Effector CD8-positive, alpha-beta T cell (primary cell): ENCODE measurements at places on chromosomes 1 and 21.

GRCh38 chr1:75720325-75720724 lies 4.2 kb upstream of the ACADM start:
- no peak for DNase-seq

DNA sequence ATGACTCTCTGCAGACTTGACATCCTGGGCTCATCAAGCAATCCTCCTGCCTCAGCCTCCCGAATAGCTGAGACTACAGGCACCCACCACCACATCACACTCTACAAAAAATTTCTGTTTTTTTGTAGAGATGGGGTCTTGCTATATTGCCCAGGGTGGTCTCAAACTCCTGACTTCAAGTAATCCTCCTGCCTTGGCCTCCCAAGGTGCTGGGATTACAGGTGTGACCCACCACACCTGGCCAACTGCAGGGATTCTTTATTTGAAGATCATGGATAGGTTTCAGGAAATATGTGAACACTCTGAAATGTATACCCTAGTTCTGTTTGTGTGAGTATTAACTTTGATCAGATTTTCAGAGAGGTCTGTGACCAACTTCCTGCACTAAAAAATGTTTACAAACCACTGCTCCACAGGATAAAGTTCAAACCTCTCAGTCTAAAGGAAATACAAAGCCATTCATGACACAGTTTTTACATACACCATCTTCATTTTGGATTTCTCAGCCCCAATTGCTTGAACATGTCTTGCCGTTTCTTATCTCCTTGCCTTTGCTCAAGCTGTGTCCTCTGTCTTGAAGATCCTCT lies 252.3 kb upstream of the FGGY start:
- DNase-seq: no peak

DNA sequence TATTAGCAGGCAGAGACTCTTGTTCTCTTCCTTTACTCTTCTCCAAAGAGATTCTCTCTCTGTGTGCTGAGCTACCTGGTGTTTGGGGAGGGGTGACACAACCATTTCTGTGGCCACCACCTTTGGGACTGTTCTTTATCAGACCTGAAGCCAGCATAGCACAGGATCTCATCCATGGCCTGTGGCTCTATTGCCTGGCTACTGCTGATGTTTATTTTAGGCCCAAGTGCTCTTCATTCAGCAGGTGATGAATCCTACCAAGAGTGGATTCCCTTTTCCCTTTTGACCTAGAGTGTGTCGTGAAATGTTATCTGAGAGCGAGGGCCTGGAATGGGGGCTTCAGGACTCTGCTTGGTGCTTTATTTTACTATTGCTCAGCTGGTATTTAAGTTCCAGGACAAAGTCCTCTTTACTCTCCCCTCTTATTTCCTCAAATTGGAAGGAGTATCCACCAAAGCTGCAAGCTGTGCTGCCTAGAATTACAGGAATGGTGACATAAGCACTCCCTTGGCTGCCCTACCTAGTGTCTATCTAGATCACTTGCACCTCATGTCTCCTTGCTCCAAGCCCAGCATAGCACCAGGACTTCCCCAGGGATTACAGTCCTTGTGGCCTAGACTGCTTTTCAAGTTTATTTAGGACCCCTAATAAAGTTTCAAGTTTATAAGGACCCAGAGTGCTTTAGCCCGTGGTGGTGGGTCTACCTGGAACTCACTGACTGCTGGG lies 94.7 kb upstream of the GPR52 start:
- DNase-seq: no peak

GRCh38 chr1:65477414-65478378 lies 57.2 kb downstream of the LEPR start:
- DNase-seq: no peak

- no peak for DNase-seq
These were observed 86.0 kb downstream of the CCDC185 start for GRCh38 chr1:223479261-223479660.

DNA sequence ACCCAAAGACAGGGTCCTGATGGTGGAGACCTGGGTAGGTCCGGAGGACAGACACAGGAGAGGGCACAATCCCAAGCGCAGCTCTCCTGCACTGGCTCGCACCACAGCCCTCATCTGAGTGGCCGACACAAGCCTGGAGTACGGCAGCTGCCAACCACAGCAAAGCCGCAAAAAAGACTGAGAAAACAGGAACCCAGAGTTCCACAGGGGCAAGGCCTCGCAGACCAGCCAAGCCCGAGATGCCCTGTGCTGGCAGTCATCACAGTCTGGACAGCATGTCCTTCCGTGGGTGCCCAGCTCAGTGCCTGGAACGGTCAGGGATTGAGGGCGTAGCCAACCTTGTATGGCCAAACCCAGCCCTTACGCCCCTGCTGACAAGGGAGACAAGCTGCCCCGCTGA lies 11.4 kb downstream of the ZBTB48 start:
- DNase-seq: no peak

GRCh38 chr21:45262616-45263015 lies 25.1 kb downstream of the POFUT2 start:
- no peak for DNase-seq

DNA sequence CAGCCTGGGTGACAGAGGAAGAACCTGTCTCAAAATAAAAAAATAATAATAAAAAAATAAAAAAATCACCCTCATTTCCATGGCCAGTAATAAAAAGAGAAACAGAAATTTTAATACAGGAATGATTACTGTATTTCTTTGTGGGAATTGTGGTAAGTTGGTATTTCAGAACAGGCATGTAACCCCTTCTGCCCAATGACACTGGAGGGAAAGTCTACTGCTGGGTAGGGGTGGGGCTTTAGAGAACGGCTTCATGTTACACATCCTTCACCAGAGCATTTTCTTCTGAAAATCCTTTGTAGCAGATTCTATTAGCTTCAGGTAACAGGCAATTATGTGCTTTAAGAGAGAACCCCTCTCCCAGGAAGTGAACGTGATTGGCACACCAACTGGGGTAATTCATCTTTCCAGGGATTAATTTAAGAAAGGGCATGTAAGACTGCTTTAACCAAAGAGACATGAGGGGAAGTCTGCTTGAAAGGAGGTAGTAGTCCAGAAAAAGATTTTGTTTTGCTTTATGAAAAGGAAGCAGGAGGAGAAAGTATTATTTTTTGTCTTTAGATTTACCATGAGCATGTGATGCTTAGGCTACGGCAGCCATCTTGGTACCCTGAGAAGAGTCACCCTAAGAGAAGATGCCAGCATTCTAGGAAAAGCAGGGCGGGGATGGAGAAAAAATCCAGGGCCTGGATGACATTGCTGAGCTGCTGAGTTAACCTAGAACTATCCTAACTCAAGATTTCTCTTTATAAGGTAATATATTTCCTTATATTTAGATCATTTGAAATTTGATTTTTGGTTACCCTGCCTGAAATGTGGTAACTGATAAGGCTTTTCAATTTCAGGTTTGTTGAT lies 57.7 kb upstream of the DPT start:
- DNase-seq: no peak

- DNase-seq: no peak
These were observed 902.9 kb downstream of the LTN1 start for GRCh38 chr21:28089599-28090441.

DNA sequence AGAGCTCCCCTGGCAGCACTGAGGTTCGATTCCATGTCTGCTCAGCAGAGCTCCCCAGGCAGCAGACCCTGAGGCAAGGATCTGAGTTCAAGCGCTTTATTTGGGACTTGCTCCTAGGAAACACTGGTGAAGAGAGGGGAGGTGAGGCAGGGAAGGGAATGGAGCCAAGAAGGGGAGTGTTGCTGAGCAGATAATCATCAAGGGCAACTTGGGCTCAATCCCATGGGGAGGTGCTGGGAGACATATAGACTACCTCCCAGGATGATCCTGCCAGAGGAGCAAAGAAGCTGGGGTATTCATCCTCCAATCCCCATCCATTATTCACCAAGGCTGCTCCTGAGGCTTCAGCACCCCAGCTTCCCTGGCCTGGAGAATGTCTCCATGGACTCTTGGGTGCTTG lies 47.0 kb downstream of the GRIK3 start:
- DNase-seq: no peak

DNA sequence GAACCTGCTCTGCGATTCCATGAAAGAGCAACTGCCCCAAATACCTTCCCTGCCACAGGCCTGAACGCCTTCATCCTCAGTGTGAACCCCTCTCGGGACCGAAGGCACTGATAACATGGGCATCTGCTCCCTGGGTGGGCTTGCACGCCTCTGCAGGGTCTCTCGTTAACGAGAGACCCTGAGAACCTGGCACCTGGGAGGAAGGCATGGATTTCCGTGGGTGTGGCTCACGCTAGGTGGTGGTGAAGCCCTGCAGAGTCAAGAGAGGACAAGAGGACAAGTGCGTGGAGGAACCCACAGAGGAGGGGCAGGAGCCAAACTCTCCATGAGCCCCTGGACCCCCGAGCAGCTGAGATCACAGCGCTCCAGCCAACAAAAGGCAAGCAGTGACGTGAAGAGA lies 26.8 kb upstream of the COL6A2 start:
- no peak for DNase-seq

GRCh38 chr1:25563330-25564215 lies 20.2 kb downstream of the LDLRAP1 start:
- no peak for DNase-seq

- no peak for DNase-seq
These were observed at the start of gene LAMC2 for GRCh38 chr1:183185941-183186490. Gene LAMC2 (plus strand): TSS chr1:183186264. CDS start chr1:183186353, 89 bp downstream.

DNA sequence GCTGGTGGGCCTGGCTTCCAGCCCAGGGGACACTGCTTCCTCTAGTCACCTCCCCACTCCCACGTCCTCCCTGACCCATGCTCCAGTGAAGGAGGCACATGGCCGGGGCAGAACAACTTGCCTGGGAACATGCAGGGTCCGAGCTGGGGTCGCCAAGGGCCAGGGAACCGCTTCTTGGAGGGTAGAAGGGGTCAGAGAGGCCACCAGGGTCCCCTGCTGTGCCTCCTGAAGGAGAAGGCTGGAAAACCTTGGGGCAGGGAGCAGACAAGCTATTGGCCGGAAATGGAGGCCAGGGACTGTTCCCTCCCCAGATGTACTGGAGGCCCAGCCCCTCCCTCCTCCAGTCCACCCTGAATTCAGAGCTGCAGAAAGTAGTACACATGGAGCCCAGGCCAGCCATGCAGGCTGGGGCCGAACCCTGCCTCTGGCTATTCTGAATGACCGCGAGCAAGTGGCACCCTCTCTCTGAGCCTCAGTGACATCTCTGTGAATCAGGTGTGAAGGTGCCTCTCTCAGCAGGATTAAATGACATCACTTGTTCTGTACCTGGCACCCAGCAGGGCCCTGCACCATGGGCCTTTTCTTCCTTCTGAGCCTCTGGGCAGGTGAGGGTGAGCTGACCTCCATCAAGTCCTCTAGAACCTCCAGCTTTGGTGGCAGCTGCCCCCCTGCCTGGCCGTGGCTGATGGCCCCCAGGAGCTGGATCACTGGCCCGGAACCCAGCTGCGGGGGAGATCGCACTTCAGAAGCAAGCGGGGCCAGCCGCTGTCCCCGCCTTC lies 15.7 kb downstream of the SPOCD1 start:
- DNase-seq: no peak

- DNase-seq: no peak
These were observed 215.3 kb upstream of the NFIA start for GRCh38 chr1:60866917-60867531.

- DNase-seq: no peak
These were observed 31.2 kb upstream of the F3 start for GRCh38 chr1:94572780-94573179.

DNA sequence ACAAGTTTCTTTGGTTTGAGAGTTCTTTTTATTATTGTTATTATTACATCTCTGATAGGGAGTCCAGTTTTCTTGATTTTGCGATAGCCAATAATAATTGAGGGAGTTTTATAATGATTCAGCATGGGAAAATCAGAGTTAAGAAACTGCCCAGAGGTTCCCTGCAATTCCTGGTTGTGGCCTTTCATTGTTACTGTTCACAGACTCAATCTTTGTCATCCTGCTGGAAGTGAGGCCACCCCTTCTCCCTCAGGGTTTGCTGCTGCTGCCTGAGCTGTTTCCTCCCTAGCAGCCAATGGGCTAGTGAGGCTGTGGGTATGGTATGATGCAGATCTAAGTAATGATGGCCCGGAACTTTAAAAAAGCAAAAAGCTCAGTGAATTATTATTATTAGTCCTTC lies 50.2 kb upstream of the TACSTD2 start:
- DNase-seq: no peak

GRCh38 chr1:49163031-49163430 lies 386.3 kb upstream of the BEND5 start:
- no peak for DNase-seq

GRCh38 chr1:966135-966703 lies at the start of gene PLEKHN1:
Gene PLEKHN1 (plus strand): TSS chr1:966482. CDS start chr1:966532, 50 bp downstream.
- DNase-seq: no peak

DNA sequence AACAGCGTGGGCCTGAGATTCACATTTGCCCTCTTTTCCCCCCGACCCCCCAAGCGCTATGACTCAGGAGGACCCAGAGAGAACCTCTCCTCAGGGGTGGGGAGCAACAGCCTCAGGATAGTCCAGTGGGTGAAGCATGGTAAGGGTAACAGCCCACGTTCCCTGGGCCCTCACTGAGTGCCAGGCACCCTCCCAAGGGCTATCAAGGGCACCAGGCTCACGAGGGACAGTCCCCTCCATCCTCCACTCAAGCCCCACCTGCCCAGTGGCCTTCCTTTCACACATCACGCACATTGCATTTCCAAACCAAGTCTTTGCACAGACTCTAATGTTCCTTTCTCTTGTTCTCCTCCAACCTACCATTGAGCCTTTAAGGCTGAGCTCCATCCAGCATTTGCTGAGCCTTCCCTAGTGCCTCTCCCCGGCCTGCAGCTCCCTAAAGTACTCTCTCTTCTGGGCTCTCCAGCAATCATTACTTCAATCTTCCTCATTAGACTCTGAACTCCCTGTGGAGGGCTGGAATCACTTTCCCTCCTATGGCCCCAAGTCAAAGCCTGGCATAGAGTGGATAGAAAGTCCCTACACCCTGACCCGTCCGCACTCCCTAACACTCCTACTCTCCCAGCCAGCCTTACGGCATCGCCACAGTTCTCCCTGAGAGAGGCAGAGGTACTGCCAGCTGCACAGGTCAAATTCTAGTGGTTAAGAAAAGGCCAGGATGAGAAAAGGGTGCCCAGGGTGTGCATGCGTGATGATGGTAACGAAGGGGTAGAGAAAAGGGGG lies 1.0 kb downstream of the AKR7A2 start:
- no peak for DNase-seq

GRCh38 chr1:203626910-203627246 lies 246 bp downstream of the ATP2B4 start:
- peak; percentile 30 for DNase-seq

DNA sequence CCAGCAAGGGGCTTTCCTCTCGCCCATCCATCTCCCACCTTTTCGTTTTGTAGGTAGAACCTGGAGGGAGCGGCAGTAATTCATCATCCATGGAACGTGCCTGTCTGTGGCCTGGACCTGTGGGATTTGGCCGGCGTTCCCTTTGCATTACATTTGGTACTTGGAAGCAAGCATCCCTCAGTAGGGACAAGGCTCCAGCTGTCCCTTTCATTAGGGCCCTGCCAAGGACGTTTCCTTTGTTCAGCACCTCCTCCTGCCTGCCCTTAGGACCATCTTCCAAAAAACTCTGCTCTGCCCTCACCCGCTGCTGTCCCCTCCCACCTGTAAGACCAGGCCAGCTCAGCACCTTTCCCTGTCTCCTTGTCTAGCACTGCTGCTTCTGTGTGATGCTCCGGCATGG lies 62.1 kb downstream of the RYR2 start:
- DNase-seq: no peak
